Cerebellar nuclear complex (tissue), 1 donor: ENCODE measurements at places on chromosomes 2 and 18.

GRCh38 chr2:120526997-120527945 lies 181.3 kb downstream of the INHBB start:
- DNase-seq: no peak

- DNase-seq: no peak
These were observed 173.4 kb upstream of the BOD1L2 start for GRCh38 chr18:56973487-56973886.

DNA sequence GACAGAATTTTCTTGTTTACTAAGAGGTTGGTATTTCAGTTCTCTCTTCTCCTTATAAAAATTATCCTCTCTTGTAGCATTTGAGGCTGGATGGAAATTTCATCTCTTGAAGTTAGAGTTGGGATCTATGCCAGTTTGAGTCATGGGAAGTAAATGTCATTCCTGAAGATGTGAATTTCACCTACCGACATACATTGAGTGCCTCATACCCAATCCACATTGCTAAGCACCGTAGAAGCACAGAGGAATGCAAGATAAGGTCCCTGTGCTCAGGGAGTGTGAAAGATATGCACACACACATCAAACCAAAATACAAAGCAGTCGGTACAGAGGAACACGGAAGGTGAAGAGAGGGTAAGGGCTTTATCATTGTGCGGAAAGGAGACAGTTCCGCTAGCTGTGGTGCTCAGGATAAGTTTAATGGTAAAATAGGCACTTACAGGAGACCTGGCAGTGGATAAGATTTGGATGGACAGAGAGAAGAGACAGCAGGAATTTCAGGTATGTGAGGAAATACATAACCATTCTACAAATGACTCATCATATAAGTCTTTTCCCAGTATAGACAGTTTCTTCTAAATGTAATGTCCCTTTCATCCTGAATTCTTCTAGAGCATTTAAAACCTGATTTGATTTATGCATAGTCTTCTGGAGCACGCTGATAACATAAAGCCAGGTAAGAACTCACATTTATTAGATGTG lies 205.3 kb upstream of the ST6GAL2 start:
- no peak for DNase-seq

GRCh38 chr2:33457556-33458247 lies 18.7 kb upstream of the RASGRP3 start:
- DNase-seq: no peak

- DNase-seq: no peak
These were observed 72.7 kb downstream of the SH3RF3 start for GRCh38 chr2:109201465-109202327.

DNA sequence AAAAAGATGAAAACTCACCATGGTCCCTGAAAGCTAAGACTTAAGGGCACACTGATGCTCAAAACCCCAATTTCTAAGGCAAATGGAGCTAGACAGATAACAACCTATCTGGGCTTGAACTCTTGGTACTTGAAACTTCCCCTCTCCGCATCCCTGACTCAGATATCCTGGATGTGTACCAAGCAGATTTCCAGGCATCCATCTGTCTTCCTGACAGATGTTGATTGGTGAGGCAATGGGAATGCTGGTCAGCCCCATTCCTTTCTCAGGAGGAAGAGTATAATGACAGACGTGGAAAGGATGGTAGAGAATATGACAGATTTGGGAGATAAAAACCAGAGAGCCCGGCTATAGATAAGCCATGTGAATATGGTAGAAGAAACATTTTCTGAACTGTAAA lies 69.2 kb downstream of the ADD2 start:
- DNase-seq: no peak

DNA sequence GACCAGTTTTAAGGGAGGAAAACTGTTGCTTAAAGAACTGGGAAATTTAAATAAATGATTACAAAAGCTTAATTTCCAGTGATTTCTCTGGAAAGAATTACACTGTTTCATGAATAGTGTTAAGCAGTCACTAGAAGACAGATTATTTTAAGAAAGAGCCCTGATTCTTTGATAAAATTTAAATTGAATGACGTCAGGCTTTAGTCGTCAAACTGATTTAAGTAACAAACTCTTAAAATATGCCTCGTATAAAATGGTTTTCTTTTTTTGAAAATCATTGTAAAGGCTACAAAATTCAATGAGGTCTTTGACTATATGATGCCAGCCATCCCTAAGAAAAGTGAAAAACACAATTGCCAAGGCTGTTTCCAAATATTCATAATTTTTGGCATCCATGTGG lies 465.0 kb downstream of the NR4A2 start:
- DNase-seq: no peak

GRCh38 chr18:37481072-37481471 lies 84.5 kb downstream of the CELF4 start:
- DNase-seq: no peak

DNA sequence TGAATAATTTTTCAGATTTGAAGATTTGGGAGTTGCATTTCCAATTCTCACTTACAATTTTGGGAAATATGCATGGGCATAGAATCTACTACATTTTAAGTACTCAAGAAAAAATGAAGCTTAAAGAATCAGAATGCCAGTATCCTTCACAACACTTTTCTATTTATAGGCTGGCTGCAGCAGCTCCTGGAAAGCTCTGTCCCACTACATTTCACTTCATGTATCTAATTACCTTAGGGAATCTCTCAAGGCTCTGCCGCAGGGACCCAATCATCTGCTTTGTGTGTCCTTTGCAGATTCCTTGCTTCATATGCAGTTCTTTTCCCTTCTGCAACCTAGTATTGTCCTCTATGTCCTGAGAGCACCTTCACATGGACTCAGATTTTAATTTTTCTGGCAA lies 102.9 kb downstream of the NUP35 start:
- DNase-seq: no peak

GRCh38 chr2:10075101-10075500 lies 5.1 kb downstream of the CYS1 start:
- DNase-seq: no peak
